Anterior cingulate cortex (tissue), 58 donors: ENCODE measurements at places on chromosomes 11 and 22.
A peak's percentile ranks its signal among the peaks of the same experiment; 100 is the strongest.

DNA sequence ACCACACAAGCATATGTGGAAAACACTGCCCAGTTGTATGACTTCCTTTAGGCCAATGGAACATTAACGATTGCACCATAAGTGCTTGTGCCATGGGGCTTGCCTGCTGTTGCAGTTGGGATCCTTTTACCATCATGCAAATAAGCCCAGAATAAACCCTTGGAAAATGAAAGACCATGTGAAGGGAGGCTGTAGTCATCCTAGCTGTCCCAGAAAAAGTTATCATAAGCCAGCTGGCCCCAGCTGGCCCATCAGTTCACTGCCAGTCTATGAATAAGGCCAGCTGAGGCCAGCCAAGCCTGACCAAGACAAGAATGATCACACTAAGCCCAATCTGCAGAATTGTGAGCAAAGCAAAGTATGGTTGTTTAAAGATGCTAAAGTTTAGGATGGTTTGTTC lies 253.9 kb upstream of the ARHGAP20 start:
- DNase-seq = no peak

- DNase-seq = no peak
These were observed 8.5 kb downstream of the SH3BP1 start for GRCh38 chr22:37647928-37648327.

DNA sequence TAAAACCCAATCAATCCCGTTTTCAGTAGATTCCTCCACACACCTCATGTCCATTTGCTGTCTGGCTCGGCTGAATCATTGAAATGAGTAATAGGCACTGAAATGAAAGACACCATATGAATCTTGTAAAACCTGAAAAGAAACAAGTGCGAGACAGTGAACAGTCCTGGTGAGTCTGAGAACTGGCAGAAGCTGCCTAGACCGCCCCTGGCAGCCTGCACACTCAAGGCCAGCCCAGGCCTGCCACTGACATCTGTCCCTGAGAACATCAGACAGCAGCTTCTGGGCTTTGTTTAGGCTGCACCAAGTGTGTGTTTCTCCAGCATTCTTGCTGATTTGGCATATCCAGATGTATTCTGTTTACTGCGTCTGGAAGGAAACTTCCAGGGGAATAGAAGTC lies 44.8 kb downstream of the ENDOD1 start:
- DNase-seq = peak; percentile 32

GRCh38 chr11:34585735-34586487 lies 35.0 kb upstream of the EHF start:
- DNase-seq = no peak

GRCh38 chr11:94876222-94876621 lies 97.1 kb downstream of the CWC15 start:
- no peak for DNase-seq

- DNase-seq = no peak
These were observed 47.7 kb downstream of the C11orf58 start for GRCh38 chr11:16786131-16786530.

DNA sequence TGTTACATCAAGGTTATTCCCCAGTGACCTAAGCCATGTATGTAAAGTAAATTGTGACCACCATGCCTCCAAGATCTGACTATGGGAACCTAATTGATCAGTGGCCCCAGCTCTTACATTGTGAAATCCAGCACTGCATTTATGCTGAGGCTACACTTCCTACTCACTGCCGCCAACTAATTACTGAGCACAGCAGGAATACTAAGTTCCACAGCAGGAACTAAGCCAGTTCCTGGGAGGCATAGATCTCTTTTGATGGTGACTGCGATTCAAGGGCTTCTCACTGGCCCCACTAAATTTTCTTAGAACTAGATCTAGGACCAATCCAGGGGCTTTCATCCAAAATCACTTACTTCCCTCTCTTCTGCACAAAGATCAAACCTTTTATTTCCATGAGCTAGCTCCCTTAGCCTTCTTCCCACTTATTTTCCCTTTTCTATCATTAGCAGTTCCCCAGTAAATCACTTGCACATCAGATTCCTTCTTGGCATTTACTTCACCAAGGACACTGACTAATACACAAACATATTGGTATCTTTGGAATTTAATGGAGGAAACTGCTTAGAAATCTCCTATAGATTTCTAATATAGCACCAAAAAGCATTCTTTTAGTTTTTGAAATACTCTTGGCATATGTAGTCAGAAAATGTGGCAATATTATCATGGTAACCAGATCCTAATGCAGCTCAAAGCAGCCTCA lies 46.0 kb downstream of the CNTN5 start:
- DNase-seq = no peak

DNA sequence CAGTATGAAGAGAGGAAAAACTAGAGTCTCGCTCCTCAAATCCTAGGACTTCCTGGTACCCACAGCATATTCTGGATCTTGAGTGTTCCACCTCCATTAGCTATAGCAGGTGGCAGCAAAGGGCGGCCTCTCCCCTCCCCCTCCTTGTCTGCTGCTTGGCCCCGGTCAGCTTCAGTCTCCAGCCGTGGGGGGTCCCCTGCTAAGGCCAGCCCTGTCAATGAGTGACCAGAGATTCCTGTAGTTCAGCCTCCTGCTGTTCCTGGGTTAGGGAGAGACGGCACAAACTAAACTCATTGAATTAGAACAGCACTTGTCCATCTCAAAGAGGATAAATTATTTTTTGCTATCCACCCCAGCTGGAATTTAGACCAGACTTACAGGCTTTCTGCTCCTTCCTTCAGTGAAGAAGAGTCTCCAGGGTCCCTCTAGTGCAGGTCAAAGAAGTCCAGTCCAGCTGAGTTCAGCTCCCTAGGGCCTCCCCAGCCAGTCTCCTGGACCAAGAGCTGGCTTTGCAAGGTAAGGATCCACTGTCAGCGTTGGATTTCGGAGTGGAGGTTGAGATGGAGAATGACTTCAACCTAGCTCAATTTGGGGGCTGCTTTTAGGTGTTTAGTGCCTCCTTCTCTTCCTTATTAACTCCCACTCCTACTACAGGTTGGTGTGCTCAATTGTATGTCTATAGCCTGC lies 1.1 kb upstream of the PHLDB1 start:
- no peak for DNase-seq

DNA sequence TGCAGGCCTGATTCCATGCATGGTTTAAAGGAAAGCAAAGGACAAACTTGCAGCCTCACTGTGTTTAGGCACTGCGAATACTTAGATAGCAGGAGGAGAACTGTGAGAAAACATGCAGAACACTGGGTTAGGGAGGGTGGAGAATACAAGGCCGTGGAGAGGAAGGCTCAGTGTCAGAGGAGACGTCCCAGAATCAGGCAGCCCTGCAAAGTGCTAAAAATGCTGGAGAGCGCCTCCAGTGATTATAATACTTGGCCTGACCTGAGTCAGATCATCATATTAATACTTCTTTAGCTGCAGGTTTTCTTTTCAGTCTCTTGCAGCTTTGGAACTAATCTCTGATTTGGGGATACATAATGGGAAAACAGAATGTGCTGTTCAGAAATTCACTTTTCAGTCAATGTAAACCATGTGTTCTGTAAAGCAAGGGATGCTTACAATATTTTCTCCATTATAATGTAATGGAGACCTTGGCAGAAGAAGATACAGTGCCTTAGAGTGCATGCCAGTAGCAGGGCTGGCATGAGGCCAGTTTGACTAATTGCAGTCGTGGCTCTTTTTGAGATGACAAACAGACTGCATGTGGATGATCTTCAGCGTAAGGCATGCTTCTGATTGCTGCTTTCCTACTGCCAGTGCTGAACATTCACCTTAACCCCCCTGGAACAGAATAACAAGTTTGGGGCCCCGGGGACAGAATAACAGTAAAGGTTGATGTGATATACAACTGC lies 16.8 kb downstream of the EXT2 start:
- no peak for DNase-seq

- DNase-seq = no peak
These were observed 39.4 kb upstream of the GGTLC2 start for GRCh38 chr22:22605074-22605404.

GRCh38 chr11:9571071-9571762 lies 2.3 kb upstream of the WEE1 start:
- no peak for DNase-seq

- DNase-seq = no peak
These were observed 20.7 kb downstream of the SPATA19 start for GRCh38 chr11:133824593-133824992.

DNA sequence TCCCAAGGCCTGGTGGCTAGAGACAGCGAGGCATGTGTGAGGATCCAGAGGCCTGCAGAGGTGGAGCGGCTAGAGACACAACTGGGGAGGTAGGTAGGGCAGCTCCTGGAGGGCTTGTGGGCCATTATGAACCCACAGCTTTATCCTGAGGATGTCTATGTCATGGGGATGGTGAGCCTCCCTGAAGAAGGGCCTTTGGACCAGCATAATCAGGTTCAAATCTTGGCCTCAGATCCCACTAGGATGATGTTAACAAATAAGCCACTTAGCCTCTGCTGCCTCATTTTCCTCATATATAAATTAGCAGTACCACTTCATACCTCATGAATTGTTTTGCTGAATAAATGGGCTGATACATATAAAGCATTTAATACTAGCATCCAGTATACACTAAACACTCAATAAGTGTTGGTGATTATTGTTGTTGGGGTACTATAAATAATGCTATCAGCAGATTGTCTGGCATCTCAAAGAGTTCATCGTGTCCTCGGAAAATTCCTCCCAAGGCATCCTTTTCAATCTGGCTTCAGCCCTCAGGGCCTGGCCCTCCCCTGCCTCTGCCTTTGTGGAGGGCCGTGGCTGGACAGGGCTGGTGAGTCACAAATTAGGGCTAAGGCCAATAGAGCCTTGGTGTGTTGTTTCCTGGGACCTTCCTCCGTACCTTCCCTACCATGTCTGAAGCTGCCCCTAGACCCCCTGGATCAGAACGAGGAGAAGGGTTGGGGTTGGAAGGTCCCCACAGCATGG lies 30.9 kb upstream of the LRRC32 start:
- DNase-seq = no peak

- DNase-seq = no peak
These were observed 37.2 kb downstream of the MUC5B start for GRCh38 chr11:1260023-1260501.

- no peak for DNase-seq
These were observed 29.8 kb downstream of the ZC3H12C start for GRCh38 chr11:110123003-110123402.

DNA sequence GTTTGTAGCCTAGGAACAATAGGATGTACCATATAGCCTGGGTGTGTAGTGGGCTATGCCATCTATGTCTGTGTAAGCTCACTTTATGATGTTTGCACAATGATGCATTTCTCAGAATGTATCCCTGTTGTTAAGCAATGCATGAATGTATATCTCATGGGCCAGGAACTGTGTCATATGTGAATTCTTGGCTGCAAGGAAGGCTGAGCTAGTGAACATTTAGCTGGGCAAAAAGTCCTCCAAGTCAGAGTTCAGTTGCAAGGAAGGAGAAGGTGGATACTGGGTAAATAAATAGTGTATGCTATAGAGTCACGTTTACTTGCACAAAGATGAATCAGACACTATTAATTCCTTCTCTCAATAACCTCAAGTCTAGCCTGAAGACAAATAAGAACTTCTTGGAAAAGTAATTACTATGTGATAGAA lies 136.1 kb downstream of the EHF start:
- no peak for DNase-seq
